ENCODE measurements at places on chromosomes 3 and 15. TPM values are rescaled to one million over a fixed set of nuclear protein-coding genes. Genes with fewer than 3 reads are reported as not detected.

Gene ZNF80
- not detected for total RNA-seq

Gene GOLGA8M
- 0.87 TPM for total RNA-seq

Gene GOLGA6A
- total RNA-seq = 0.05 TPM

Gene LRRC31
- not detected for total RNA-seq
